Amniotic epithelial cell (primary cell): ENCODE measurements at places on chromosomes 1 and 21.
A peak's percentile ranks its signal among the peaks of the same experiment; 100 is the strongest.

- no peak for DNase-seq
Observed at GRCh38 chr1:100267284-100267683, 1.3 kb downstream of the RTCA start.

DNA sequence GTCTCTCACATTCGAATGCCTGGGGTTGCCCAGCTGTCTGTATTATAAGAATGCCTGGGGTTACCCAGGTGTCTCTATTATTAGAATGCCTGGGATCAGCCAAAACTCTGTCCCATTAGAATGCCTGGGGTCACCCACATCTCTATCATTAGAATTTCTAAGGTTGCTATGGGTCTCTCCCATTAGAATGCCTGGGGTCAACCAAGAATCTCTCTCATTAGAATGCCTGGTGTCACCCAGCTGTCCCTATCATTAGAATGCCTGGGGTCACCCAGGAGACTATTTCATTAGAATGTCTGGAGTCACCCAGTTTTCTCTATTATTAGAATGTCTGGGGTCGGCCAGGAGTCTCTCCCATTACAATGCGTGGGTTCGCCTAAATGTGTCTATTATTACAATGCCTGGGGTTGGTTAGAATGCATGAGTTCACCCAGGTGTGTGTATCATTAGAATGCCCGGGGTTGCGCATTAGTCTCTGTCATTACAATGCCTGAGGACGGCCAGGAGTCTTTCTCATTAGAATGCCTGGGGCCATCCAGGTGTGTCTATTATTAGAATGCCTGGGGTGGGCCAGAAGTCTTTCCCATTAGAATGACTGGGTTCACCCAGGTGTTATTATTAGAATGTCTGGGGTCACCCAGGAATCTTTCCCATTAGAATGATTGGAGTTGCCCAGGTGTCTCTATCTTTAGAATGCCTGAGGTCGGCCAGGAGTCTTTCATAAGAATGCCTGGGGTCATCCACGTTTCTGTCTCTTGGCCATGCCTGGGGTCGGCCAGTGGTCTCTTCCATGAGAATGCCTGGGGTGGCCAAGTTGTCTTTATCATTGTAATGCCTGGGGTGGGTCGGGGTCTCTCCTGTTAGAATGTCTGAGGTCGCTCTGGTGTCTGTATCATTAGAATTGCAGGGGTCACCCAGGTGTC is 59.6 kb downstream of the RNF187 start:
- DNase-seq, result no peak

GRCh38 chr21:21547368-21547953 is 549.3 kb downstream of the NCAM2 start:
- DNase-seq, result no peak

DNA sequence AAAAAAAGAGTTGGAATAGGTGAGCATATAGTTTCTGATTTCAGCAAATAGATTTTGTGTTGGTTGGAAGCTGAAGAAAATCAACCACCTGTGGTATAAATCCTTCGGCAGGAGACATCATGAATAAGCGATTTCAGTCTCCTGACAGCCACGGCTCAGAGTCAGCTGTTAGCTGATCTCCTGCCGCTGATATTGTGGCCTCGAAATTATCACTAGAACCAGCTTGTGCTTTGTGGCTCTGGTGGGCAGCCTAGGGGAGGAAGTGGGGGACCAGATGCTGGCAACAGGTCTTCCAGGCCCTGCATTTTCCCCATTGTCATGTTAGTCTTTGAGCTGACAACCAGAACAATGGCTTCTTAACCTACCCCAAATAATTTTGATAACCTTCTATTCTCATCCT is 842 bp upstream of the GCSAML start:
- DNase-seq, result no peak

DNA sequence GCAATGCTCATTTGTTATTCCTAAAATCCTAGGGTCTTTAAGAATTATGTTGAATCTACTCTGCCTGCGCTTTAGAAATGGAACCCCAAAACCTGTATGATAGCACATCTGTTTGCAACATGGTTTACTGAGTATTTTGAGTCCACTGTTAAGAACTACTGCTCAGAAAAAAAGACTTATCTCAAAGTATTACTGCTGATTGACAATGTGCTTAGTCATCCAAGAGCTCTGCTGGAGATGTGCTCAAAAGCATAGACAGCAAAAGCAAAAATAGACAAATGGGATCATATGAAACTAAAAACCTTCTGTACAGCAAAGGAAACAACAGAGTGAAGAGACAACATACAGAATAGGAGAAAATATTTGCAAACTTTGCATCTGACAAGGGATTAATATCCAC is 107.0 kb downstream of the CTH start:
- DNase-seq, result no peak

- DNase-seq, result no peak
Observed at GRCh38 chr1:236515443-236515958, 8.3 kb upstream of the LGALS8 start.

DNA sequence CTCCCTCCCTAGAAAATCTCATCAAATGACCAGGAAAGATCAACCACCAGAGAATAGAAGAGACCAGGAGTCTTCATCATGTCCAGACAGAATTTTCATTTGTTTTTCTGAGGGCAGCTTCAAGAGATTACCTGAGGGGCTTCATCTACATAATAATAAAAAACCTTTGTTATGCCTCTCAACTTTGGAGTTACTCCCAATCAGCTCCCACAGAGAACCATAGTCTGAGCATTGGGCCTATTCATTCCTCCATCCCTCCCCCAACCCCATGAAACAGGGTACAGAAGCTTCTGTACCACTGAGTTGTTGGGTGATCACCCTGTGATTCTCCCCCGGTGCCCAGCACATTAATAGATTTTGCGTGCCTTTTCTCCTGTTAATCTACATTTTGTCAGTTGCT is 53.3 kb upstream of the PRRC2C start:
- DNase-seq, result no peak

DNA sequence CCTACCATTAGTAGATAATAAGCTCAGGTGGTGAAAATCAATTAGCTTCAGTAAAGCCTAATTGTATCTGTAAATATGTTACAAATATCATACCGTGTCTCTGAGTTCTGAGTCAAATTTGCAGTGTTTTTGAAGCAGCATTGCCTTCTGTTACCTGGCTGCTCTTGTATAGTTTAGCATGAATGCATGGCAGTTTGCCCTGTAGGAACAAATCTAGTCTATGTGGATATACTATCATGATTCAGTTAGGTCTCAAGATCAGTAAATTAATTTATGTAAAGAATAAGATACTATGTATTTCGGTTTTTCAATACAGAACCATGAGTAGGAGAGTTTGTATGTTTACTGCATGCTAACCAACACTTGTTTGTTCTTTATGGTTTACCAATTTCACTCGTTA is 240.6 kb upstream of the C1orf105 start:
- no peak for DNase-seq

DNA sequence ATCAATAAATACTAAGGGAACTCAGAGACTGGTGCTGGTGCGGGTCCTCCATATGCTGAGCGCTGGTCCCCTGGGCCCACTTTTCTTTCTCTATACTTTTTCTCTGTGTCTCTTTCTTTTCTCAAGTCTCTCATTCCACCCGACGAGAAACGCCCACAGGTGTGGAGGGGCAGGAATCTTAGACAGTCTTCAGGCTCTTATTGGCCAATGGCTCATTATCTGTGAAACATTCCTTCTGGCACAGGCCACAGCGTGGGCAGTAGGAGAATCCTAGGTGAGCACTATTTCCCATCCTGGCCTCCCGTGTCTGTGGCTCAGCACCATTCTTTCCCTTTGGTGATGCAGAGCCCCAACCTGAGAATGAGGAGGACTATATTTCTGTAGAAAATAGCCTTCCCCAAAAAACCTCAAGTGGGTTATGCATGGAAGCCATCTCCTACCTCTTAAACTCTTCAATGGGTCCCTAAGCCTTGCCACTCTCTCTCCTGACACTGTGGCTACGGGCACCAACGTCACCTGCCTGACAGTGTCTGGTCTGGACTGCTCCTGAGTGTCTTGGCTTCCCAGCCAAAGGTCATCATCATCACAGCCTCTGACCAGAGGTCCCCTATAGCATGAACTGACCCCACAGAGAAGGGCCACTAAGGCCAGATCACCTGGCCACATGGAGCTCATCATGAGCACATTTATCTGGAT is 6.2 kb upstream of the SLAMF1 start:
- DNase-seq, result no peak

GRCh38 chr1:215911406-215911968 is 344.4 kb downstream of the KCTD3 start:
- peak; percentile 3 for DNase-seq

DNA sequence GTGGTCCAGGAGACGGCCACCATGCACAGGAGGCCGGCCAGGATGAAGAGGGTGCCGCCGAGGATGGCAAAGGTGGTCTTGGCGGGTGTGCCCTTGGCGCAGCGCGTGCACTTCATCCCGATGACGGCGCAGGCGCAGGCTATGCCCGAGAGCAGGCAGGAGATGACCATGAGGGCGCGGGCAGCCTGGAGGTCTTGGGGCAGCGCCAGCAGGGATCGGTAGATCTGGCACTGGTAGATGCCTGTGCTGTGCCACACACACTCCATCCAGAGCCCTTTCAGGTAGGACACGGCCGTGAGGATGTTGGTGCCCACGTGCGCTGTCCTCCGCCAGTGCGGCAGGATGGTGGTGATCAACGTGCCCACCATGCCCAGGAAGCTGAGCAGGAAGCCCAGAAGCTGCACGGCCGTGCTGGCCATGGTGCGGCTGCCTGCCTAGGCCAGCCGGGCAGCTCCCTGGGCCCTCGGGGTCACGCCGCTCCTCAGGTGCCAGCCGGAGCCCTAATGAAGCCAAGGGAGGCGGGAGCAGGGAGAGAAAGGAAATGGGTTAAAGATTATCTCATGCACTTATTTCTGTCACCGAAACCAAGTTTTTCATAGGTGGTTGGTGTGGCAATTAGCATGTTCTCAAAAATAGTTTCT is 18.5 kb downstream of the CLDN14 start:
- DNase-seq, result no peak

GRCh38 chr1:169130683-169131082 is 24.2 kb downstream of the ATP1B1 start:
- no peak for DNase-seq

DNA sequence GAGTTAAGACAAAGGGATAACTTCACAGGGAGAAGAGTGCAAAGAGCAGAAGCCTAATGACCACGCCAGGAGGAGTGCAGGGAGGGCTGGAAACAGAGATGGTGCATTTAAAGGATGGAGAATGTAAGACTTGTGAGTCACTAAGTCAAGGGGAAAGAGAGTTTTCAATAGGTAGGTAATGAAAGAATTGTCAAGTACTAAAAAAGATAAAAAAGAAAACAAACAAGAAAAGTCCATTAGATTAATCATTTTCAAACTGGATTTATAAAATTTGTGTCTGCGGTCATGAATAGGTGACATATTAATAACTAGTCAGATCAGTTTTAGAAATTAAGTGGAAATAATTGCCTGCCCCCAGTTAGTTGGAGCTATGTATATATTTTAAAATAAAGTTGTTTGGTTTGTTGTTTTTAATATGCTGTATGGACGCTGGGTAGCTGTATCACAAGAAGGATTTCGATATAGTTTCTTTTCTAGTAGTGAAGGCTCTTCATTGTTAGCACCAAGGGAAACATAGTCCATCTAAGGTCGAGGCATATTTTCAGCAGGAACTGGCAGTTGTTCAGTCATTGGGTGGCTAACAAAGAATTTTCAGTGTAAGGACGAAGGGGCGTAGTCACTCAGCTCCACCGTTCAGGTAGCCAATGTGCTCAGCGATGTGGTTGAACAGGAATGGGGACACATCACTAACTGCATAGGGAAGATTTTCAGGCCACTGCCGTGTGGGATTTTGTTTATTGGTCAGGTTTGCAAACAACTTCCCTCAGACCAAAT is 203.0 kb downstream of the TGFB2 start:
- no peak for DNase-seq

DNA sequence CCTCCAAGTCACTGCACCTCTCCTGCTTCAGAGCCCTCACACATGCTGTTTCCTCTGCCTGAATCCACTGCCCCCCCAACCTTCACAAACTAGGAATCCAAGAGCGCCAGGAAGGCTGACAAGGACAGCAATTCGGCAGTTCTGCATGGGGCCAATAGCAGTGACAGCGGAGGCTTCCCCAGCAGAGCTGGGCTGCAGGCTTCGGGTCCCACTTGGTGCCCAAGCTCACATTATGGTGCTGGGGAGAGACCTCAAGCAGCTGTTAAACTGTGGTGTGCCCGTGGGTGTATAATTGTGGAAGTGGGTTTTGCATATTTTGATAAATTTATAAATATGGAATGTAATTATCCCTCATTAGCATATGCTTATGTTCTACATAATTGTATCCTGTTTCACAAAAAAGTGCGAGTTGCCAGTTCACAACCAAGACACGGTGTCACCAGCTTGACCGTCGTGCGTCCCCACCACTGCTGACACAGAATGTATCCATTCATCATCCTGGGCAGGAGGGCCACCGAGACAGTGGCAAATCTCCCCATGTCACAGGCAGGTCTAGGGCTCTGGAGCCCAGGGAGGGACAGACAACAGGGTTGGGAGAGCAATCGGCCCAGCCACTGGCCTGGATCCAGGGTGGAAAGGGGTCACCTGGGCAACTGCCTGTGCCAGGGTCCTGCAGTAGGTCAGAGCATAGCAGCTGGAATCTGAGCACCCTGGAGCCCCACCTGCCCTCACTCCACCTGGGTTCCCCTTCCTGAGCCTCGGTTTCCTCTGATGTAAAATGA is 81.6 kb downstream of the MATN1 start:
- no peak for DNase-seq

DNA sequence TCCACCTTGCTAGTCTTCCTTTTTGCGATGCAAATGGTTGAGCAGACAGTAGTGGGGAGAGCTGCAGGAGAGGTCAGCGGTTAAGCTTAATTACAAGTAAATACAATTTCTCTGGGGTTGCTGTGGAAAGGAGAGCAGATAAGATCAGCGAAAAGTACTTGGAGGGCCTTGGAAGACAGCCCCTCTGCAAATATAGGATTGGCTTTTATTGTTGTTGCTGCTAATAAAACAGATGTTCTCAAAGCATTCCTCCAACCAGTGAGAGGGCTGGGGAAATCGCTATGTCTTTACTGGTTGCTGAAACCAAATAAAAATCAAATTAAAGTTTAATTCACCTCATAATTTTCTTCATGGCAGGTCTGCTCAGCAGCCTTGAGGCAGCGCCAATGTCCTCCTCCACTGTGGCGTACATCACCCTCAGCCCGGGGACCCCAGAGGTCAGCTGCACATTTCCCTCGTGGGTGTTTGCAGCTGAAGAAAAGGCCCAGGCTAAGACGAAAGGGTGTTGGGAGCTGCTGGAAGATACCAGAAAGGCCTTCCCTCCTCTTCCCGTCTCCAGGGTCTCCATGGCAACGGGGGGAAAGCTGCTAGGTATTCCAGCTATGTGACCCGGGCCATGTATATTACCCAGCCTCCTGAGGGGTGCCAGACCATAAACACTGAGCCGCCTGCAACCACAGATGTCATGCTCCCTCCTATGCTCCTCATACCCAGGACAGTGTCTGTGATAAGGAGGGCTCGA is 54.6 kb upstream of the POU2F1 start:
- peak; percentile 66 for DNase-seq

DNA sequence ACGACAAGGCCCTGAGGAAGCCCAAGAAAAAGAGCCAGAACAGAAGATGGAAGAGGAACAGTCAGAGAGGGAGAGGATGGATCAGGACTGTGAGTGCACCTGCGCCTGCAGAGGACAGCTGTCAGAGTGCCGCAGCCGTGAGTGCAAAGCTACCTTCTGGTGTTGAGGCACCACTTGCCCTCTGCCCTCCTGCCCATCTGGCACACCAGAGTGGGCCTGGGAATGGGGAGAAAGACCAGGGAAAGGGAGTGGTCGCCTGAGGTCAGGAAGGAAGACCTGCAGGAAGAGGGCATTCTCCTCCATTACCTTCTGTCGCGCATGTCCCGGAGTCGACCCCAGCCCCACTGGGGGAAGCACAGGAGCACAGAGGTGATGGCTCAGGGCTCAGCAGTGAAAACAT is 26.2 kb downstream of the VASH2 start:
- DNase-seq, result no peak
